Ovary (tissue), 10 donors: ENCODE measurements at places on chromosomes 1 and 21. TPM values are rescaled to one million over a fixed set of nuclear protein-coding genes. Genes with fewer than 3 reads are reported as not detected.

GRCh38 chr1:24308365-24309015 is 10.7 kb upstream of the GRHL3 start:
- H3K36me3 ChIP-seq: no peaks in the 10 kb centered on the region
- no peak overlapping the region for H3K4me3 ChIP-seq
- H3K4me1 ChIP-seq: no peaks in the 10 kb centered on the region
- DNase-seq: no peak
- no peaks in the 10 kb centered on the region for H3K27me3 ChIP-seq
- H3K27ac ChIP-seq: no peak overlapping the region

GRCh38 chr1:45443580-45444446 is 47.1 kb downstream of the TESK2 start:
- H3K4me1 ChIP-seq: peaks cover 2% of the 10 kb centered on the region
- H3K27ac ChIP-seq: no peak overlapping the region
- no peak for DNase-seq
- no peaks in the 10 kb centered on the region for H3K27me3 ChIP-seq

- H3K4me1 ChIP-seq: no peaks in the 10 kb centered on the region
- no peaks in the 10 kb centered on the region for H3K27me3 ChIP-seq
- DNase-seq: no peak
- no peak within 1 kb of the TSS for H3K27ac ChIP-seq
- no peaks in the 10 kb centered on the region for H3K36me3 ChIP-seq
These were observed at the start of gene OR10Z1 for GRCh38 chr1:158604968-158605367. Gene OR10Z1 (plus strand): TSS chr1:158605268. CDS start chr1:158606439, 1,171 bp downstream.

DNA sequence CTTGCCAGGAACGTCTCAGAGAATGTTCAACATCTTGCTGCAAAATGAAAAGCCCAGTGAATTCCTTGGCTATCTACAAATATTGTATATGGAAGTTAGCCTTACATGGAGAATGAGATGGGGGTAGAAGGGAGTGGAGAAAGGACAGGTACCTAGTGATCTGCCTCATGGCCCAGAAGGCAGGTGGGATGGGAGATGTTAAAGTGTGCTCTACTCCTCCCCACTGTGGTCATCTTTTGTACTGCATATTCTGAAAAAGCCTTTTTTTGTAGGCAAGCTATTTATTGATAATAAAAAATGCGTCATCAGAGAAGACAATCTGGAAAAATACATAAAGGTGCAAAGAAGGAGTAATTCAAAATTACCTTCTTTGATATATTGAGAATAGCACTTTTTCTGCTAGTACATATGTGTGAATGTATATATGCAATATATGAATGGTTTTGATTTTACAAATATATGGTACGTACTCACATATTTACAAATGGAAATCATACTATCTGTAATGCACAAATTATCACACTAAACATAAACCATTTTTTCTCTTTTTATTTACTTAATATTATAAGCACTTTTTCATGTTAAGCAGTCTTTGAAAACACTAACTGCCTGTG is 19.1 kb upstream of the SLC5A9 start:
- no peaks in the 10 kb centered on the region for H3K27me3 ChIP-seq
- H3K27ac ChIP-seq: no peak overlapping the region
- DNase-seq: no peak
- no peaks in the 10 kb centered on the region for H3K36me3 ChIP-seq

Gene GREM2
- total RNA-seq: 11.3 TPM
